ENCODE measurements at places on chromosomes 4 and X.

DNA sequence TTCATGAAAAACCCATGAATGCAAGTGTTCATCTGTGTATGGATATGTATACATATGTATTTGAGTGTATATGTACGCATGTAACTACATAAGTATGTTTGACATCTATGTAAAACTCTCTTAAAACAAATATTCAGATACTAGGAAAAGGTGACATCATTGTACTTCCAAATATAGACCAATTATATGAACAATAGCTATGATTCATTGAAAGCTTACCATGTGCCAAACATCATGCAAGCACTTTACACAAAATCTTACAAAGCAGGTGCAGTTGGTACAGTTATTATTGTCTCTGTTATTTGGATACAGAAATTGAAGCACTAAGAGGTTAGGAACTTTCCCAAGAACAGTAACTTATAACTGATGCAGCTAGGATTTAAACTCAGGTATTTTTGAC is 21.4 kb downstream of the MAGEB17 start:
- DNase-seq, result no peak

GRCh38 chr4:72666910-72667309 is 97.9 kb upstream of the ADAMTS3 start:
- DNase-seq, result no peak

- DNase-seq, result no peak
Measured at GRCh38 chrX:45852884-45853283, 652.2 kb upstream of the DIPK2B start.

- no peak for DNase-seq
Measured at GRCh38 chr4:110621839-110622751, 782 bp downstream of the PITX2 start.

- no peak for DNase-seq
Measured at GRCh38 chrX:72142094-72142793, 10.5 kb upstream of the RTL5 start.

- no peak for DNase-seq
Measured at GRCh38 chr4:77861495-77861894, 1.1 kb upstream of the MRPL1 start.

DNA sequence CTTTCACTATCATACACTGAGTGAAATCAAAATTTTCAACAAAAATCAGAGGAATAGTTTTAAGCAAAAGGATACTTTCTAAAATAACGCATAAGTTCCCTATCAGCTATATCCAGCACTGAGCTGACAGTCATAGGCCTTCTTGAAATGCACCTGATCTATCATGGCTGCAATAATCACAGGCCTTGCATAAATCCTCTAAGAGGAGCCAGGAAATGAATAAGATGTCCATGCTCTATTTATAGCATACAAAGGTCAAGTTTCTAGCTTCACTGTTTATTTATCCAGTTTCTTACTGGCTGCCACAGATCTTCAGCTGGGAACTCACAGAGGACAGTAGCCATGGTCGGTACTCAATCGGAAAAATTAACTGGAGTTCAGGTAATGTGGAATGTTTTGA is 235.9 kb upstream of the DMD start:
- DNase-seq, result no peak

- DNase-seq, result no peak
Measured at GRCh38 chr4:186009976-186010375, 59.0 kb upstream of the TLR3 start.

DNA sequence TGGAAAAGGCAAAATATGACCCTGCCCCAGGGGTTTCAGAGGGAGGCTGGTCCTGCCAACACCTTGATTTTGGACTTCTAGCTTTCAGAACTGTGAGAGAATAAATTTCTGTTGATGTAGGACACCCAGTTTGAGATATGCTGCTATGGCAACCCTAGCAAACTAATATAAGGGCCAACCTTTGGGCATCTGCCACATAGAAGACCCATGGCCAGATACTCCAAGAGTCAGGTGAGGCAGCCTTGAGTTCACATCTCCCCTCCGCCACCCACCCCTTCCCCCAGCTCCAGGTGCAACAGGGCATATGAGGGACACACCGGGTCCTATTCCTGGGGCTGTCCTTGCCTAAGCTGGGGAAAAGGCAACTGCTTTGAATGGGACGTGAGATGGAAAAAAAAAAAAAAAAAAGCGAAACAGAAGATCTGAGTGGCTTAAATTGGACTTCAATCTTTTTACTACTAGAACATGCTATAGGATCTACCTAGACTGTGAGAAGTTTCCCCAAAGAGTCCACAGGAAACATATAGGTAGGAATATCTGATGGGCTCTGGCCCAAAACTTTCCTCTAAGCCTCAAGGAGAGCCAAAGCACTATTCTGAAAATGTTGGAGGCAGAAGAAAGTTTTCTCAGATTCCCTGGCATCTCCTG is 56.5 kb upstream of the PROM1 start:
- no peak for DNase-seq

DNA sequence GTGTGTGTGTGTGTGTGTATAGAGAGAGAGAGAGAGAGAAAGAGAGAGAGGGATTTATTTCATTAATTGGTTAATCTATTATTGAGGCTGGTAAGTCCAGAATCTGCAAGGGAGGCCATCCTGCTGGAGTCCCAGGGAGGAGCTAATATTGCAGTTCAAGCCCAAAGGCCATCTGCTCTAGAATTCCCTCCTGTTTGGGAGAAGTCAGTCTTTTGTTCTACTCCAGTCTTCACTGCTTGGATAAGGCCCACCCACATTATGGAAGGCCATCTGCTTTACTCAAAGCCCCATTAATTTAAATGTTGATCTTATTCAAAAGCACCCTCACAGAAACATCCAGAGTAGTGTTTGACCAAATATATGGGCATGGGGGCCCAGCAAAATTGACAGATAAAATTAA is 317.5 kb upstream of the RASGEF1B start:
- no peak for DNase-seq

- no peak for DNase-seq
Measured at GRCh38 chr4:143178923-143179322, 5.8 kb upstream of the USP38 start.

DNA sequence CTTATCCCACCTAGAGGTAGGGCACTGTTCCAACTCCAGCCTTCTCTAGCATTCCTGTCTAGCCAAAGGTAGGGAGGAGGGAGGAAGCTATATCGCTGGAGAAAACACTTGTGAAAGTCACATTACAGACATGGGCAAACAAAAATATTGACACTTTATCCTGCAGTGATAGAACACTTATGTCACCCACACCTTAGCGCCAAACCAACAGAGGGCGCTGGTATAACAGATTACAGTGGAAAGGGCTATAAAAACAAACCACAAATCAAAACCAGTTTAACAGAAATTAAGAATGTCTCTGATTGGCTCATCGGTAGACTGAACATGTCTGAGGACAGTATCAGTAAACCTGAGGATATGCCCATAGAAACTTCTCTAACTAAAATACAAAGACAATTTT is 451.3 kb downstream of the TLL1 start:
- no peak for DNase-seq

GRCh38 chr4:147029296-147029695 is 83.6 kb upstream of the TTC29 start:
- no peak for DNase-seq

- DNase-seq, result no peak
Measured at GRCh38 chrX:139882299-139882698, 50.6 kb downstream of the ATP11C start.

DNA sequence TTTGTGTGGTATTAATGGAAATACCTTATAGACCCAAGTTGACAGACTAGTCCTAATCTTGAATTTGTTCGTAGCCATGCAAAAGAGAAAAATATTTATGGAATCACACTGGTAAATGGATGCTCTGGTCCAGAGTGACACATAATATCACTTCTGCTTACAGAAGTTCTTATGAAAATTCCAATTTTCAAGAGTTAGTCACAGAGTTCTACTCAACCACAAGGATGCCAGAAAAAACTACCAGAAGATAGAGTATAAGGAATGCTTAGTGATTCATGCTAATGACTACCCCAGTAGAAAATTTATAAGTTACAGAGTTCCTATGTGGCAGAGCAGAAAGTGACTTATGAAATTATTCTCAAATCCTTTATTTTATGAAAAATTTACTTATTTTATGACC is 1384.8 kb downstream of the FAM133A start:
- no peak for DNase-seq

DNA sequence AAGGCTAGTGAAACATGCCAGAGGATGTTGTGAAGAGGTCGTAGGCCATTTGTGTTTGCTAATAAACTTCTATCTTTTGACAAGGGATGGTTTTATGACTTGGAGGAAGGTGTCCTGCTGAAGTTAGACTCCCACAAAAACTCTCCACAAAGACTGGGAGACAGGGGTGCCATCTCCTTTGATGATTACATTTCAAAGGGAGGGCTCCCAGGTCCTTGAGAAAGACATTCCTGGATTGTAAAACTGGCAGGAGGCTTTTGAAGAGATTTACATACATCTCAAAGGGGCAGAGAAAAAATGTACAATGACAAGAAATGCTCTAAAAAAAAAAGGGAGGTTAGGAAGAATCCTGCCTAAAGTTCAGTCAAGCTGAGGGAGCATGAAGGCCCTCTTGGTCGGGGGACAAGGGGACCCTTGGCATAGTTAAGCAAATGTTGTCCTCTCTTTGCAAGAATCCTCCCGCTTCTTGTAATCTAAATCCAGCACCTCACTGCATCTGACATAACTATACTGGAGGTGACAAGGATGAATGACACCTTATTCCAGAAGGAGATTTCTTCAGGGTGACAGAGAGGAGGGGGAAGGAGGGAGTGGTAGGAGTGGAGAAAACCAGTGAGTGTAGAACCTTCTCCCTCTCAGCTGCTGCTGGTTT is 41.1 kb upstream of the MGST2 start:
- no peak for DNase-seq

DNA sequence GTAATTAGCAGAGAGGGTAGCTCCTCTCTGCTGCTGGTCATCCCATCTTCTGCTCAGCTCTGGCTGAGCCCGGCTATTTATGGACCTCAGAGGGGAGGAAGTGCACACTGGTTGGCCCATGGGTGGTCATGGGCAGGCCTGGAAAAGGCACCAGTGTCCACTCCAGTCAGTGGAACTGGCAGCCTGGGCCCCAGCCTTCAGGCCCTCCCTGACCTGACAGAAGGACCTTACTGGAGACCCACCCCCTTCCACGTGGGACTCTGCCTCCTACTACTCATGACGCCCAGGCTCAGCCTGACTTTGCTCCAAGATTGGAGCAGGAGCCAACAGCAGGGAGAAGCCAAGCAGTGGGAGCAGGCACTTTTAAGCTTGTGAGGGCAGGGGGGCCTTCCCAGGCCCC is 8.0 kb upstream of the ART3 start:
- DNase-seq, result no peak

GRCh38 chr4:109025471-109026076 is 262.7 kb upstream of the ETNPPL start:
- no peak for DNase-seq

- no peak for DNase-seq
Measured at GRCh38 chrX:109281483-109282275, 200.2 kb downstream of the GUCY2F start.

GRCh38 chr4:98919996-98920395 is 8.9 kb downstream of the EIF4E start:
- DNase-seq, result no peak

- no peak for DNase-seq
Measured at GRCh38 chrX:139932073-139932900, 566 bp downstream of the ATP11C start.

DNA sequence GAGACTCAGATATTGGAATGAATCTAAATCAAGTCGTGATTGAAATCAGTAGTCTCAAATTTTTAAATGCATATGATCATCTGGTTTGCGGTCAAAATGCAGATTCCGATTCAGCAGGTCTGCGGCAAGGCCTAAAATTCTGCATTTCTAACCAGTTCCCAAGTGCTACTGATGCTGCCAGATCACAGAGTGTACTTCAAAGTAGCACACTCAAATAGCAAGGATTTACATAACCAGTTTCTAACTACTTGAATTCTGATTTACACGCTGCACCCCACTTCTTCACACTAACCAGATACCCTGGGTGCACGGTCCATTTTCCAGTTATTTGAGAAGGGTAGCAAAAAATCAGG is 752 bp downstream of the MBTPS2 start:
- no peak for DNase-seq

DNA sequence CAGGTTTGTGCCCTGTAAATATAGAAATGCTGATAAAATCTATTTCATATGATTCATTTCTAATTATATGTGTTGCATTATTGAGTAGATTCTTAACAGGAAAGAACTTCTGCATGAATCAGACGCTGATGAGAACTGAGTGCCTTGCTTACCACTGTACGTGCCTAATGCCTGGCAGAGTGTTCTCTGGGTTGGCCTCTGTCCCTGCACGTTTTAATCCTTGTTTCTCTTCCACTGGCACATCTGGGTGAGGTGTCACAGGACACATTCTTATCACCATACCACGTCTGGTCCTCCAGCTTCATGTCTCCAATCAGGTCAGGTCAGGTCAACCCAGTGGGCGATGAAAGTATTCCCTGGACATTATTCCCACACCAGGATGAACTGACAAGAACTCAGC is 53.6 kb downstream of the KLF3 start:
- no peak for DNase-seq

DNA sequence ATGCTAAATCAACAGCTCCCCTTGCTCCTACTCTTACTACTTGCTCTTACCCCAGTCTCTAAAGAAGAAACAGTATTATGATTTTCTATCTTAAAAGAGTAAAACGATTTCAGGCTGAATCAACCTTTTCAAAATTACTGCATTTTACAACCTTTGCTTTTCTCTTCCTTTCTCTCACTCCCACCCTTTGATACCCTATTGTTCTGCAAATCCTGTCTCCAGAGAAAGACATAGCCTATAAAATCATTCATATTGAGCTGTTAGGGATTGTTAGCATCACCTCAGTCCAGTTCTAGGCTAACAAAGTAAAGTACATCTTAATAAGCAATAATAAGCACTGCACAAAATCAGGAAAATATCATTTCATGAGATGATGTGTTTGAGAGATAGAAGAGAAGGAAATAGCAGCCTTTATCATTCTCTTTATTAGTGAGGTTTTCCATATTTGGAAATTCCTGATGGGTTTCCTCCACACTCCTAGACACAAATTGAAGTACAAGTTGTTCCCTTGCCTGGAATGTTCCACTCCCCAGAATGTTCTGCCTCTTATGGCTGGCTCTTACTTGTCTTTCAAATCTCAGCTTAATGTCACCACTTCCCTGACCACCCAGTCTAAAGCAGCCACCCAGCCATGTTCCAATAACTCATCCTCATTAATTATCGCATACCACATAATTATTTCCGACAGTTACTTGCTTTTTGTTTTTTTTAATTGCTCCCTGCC is 219.7 kb downstream of the PALLD start:
- DNase-seq, result no peak

GRCh38 chr4:120709991-120710390 is 212.5 kb downstream of the PRDM5 start:
- no peak for DNase-seq

DNA sequence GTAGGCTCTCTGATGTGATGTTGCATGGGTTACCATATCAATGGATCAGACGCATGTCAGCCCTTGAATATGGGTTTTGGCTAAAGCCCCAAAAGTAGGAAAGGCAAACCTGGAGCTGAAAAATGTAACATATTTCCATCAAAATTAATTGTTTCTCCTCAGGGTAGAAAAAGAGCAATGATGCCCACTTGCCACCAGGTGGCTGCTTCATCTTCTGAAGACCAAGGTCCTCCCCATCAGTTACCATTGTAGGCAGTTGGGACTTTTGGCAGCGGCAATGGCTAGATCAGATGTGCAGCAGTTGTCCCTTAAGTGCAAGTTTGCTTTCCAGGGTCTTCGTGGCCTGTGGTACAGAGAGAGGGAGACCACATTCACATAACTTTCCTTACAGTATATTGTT is 118.2 kb downstream of the NAF1 start:
- DNase-seq, result no peak

Data from GM18507 (cell line).